ENCODE measurements at places on chromosomes 4 and X.

GRCh38 chr4:87017580-87018342 lies 83.0 kb downstream of the AFF1 start:
- no peak for DNase-seq

- no peak for DNase-seq
Observed at GRCh38 chr4:138859254-138859653, 156.3 kb upstream of the NOCT start.

- no peak for DNase-seq
Observed at GRCh38 chr4:115292320-115293092, 179.1 kb upstream of the NDST4 start.

DNA sequence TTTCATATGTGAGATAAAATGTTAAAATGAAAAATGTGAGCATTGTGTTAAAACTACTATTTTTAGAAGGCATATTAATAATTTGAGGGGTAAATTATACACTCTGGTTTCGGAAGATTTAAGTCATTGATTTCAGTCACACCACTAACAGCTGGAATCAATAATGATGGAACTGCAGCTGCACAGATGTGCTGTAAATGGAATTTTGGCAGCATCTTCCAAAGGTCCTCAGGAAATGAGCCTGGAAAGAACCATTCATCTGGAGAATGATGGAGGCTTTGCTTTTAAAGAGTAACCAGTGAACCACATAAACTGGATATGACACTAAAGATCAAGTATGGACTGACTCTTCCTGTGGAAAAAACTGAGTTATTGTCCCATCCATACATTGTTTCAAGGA lies 759.0 kb upstream of the EPHA5 start:
- DNase-seq, result no peak

GRCh38 chr4:13190093-13190721 lies 293.9 kb downstream of the RAB28 start:
- DNase-seq, result no peak

GRCh38 chr4:92182006-92182735 lies 121.6 kb upstream of the GRID2 start:
- no peak for DNase-seq

DNA sequence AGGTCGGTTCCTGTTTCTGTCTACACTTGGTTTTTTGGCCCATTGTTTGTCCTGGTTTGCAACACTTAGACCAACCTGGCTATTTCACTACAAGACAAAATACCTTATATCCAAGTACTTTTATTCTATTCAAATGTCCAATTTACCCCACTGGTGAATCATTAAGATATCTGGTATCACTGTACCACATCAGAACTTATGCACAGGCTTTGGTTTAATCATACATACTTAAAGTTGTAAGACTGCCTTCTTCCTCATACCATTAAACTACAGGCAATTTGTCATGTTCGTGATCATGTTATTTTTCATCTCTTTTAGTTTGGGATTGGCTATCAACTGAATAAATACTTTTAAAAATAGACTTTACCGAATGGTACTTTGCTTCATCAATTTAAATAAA lies 53.0 kb upstream of the ATOH1 start:
- no peak for DNase-seq

DNA sequence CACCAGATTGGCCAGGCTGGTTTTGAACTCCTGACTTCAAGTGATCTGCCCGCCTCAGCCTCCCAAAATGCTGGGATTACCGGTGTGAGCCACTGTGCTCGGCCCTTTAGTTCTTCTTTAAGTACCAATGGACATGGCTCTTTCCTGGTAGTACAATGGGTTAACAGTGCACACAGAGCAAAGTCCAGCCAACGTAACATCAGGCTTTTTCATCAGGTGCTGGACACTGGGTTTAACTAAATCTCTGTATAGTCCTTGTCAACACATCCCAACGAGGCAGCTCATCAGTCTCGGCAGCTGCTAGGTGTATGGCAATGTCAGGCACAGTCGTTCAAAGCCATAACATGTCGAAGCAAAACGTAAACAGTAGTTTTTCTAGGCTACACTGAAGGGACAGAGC lies 93.8 kb downstream of the HDAC8 start:
- no peak for DNase-seq

DNA sequence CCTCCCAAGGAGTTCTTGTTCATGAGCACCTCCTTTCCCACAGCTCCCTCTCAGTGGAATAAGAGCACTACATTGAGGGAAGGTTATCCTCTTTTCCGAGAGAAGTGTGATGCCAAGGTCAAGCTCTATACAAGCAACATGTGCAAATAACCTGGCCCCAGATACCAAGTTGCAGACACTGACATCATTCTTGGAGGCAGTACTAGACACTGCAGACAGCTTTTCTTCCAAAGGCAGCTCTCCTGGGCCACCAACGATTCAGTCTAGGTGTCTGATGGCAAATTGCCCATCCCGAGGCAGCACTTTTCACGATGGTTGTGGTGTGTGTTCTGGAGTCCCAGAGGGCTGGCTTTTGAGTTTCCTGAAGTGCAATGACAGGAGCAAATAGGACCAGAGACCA lies 384.9 kb downstream of the TLL1 start:
- DNase-seq, result no peak

- DNase-seq, result no peak
Observed at GRCh38 chr4:166460769-166461550, 587.9 kb downstream of the TLL1 start.

GRCh38 chr4:110480031-110480549 lies 4.1 kb downstream of the ENPEP start:
- DNase-seq, result no peak

DNA sequence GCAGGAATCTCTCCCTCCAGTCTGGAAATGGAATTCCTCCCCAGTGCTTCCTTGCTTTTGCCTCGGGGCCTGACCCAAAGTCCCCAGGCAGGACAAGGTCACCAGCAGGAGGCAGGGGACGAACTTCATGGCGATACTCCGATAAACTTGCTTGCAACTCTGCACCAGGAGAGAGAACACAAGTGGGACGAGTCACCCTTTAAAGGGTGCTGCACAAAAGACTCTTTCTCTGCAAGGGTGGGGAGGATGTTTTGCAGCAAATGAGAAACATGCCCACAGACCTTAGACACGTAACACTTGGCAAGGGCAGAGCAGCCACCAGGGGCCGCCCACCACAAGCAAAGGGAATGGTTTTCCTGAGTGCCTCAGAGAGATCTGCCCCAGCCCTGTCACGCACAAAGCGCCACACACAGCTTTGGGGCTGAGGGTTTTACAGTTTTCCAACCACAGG lies at the start of gene FGFBP2:
Gene FGFBP2, minus strand, starts transcription at position 175 of the 451 bp plus-strand sequence. Its CDS starts 46 bp downstream, at position 129.
- no peak for DNase-seq

DNA sequence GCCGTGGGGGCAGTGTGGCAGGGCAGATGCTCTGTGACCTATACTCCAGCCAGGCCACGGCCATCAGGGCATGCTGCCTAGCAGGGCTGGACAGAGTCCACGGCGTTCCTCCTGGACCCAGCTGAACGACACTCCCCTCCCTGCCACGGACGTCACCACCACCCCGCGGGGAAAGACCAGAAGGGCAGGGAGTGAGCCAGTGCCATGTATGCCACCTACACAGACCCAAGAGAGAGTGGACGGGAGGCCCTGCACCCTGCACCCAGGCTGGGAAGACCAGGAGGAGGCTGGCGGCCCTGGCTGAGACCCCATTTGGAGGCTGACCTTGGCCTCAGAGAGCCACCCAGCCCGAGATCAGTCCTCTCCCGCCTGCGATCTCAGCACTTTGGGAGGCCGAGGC lies 101.9 kb downstream of the FAM53A start:
- DNase-seq, result no peak

DNA sequence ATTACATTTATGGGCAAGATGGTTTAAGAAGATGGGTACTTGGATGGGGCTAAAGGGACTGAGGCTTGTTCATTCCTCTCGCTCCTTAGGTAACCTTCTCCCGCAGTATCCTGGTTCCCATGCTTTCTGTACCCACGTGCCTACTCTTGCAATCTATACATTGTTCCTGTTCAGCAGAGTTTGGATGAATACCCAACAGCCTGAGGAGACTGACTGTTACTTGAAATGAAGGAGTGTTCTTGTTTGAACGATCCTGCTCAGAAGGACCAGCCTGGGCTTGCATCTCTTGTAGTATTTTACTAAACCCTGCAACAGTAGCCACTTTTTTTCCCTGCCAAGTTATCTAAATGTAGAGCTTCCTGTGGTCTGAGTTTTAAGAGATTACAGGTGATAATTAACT lies 33.7 kb upstream of the ADH6 start:
- no peak for DNase-seq

DNA sequence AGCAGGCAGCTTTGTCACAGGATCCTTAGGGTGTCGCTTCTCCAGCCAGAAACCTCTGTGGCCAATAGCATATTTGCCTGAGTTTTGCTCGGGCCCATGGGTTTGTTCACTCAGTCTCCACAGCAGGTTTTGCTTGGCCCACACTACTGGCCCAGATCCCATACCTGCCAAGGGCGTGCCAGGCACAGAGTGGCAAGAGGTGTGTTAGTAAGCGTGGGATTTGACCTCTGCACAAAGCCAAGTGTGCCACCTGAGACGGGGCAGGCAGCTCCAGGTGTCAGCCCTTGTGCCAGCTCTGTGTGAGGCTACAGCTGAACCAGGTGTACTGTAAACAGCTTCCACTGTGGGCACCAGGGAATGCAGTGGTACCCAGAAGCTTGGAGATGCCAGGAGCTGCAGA lies 2003.0 kb downstream of the C4orf33 start:
- no peak for DNase-seq

DNA sequence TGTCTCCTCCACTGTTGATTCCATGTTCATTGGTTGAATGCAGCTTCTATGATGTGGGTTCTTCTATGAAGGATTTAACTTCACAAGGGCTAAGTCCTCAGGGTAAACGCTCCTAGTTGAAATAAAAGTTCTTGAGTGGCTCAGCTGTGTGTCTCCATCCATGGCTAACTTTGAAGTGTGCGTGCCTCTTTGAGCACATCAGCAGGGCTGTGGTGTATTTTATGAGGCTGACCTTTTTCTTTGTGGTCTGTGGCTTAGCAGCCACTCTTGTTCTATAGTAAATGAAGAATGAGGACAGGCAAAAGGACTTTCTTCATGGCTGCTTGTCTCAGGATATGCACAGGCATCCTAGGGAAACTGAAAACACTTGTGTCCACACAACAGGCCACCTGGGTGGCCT lies 88.5 kb downstream of the KIT start:
- no peak for DNase-seq

- DNase-seq, result no peak
Observed at GRCh38 chr4:78661921-78662521, 110.5 kb downstream of the ANXA3 start.

DNA sequence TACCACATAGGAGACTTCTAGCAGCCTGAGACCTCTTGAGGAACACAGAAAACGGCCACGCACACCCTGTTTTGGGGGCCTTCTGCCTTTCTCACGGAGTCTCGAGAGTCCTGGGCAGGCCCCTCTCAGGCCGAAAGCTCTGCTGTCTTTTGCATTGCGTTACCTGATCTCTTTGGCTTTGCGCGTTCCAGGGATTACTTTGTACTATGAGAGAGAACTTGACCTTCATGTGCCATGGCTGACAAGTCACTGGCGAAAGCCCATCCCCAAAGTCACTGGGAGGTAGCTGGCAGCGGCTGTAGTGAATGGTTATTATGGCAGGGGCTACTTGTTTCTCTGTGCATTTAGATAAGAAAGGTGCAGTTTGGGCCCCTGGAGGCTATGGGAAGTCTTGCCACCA lies 8.0 kb upstream of the NAT8L start:
- no peak for DNase-seq

DNA sequence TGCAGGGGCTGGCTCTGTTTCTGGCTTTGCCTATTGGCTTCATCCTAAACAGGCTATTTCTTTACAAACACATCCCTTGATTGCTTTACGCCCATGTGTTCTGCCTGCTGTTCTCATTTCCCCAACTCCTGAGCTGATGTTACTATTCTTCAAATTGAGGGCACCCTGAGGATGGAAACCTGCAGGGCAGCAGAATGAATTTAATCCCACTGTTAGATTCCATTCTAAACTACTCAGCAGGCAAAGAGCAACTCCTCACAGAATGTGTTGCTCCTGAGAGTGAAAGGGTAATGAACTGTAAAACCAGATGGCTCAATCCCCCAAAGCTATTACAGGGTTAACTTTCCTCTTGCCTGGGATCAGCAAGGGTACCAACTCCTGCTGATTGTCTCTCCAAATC lies 75.7 kb downstream of the ANKRD50 start:
- DNase-seq, result no peak

DNA sequence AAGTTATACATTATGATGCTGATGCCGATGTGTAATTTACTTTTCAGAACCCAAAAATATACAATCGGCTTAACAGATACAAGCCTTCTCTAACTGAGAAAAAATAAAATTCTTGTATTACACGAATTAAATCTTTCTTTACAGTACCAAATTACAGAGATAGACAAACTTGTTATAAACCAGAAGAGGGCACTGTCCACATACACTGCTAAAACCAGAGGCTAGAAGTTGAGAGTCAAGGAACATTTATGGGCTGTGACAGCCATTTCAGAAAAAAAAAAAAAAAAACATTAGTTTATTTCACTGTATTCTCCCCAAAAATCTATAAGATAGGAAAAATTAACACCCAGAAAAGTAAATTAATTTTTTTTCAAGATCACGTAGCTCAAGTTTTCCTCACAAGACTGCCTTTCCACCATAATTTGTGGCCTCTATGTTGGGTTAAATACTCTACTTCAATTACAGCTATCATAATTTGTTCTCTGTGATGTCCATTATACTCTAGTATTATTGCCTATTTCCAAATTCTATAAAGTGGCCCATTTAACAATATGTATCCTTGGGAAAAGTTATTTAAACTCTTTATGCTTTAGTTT lies 12.0 kb downstream of the EREG start:
- DNase-seq, result no peak

GRCh38 chr4:113077575-113077974 lies 28.1 kb downstream of the ANK2 start:
- DNase-seq, result no peak

DNA sequence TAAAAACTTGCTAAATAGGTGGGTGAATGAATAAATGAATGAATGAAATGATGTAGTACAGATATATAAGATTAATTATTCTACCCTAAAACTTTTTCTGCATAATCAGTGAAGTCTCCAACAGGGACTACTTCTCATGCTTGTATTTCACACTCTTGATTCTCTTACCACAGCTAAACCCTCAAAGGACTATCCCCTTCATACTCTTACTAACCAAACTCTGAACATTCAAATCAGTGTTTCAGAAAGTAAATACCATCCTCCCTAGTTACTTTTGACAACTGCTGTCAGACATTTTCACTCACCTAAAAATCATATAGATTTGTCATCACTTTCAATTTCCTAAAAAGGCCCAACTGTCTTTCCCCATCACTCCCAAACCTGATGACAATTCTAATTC lies 234.3 kb upstream of the HHIP start:
- no peak for DNase-seq

- no peak for DNase-seq
Observed at GRCh38 chrX:24023972-24024669, 2.9 kb downstream of the KLHL15 start.

GRCh38 chr4:153919667-153920066 lies 130.8 kb upstream of the SFRP2 start:
- DNase-seq, result no peak

DNA sequence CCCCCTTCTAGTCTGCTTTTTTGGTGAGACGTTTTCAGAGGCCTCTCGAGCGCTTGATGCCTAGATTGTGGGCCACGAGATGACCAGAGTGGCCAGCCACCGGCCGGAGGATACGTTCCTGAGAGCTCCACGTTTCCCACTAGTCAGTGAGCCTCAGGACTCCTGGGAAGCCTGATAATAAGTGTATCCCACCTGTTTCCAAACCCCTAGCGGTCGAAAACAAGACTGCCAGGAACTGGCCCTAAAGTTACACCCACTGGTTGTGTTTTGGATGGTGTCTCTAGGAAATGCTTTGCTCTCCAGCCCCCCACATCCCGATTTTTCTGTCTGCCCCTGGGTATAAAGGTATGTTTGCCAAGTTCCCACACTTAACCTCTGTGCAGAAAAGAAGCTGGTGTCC lies 4.6 kb upstream of the RS1 start:
- DNase-seq, result no peak

- no peak for DNase-seq
Observed at GRCh38 chr4:149914119-149915115, 98.8 kb upstream of the IQCM start.

Data from esophagus squamous epithelium (tissue), 5 donors.